ENCODE measurements at places on chromosomes 4 and X. TPM values are rescaled to one million over a fixed set of nuclear protein-coding genes. Genes with fewer than 3 reads are reported as not detected.

GRCh38 chrX:72110876-72111708 is 20.6 kb downstream of the RTL5 start:
- peaks cover 4% of the 10 kb centered on the region for H3K27me3 ChIP-seq
- H3K4me1 ChIP-seq, result peaks cover 4% of the 10 kb centered on the region
- no peak overlapping the region for H3K27ac ChIP-seq
- no peak for DNase-seq

GRCh38 chr4:37634180-37634579 is 52.0 kb downstream of the RELL1 start:
- H3K27me3 ChIP-seq, result no peaks in the 10 kb centered on the region
- H3K36me3 ChIP-seq, result no peaks in the 10 kb centered on the region
- H3K4me1 ChIP-seq, result no peaks in the 10 kb centered on the region
- H3K27ac ChIP-seq, result no peak overlapping the region
- no peak overlapping the region for H3K4me3 ChIP-seq

DNA sequence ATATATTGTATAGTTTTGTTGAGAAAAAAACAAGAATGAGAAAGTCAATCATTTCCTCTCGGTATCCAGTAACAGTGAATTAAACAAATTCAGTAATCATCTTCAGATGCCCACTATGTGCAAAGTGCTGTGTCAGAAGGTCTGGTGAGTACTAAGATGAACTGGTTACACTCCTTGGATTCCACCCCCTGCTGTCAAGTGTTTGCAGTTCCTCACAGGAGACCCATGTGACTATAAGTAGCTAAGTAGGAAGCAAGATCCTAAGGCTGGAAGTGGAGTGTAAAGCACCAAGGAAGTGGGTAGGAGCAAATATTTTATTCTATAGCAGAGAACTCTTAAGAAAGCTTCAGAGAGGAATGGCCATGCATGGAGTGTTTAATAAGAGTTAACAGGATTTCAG is 73.6 kb downstream of the SNX25 start:
- no peak overlapping the region for H3K4me3 ChIP-seq
- peaks cover 7% of the 10 kb centered on the region for H3K4me1 ChIP-seq
- DNase-seq, result peak; percentile 42
- H3K36me3 ChIP-seq, result no peaks in the 10 kb centered on the region
- H3K27ac ChIP-seq, result no peak overlapping the region

GRCh38 chr4:48127231-48127630 is 6.8 kb downstream of the TXK start:
- peaks cover 14% of the 10 kb centered on the region for H3K4me1 ChIP-seq
- no peak overlapping the region for H3K27ac ChIP-seq
- H3K4me3 ChIP-seq, result no peak overlapping the region
- H3K27me3 ChIP-seq, result no peaks in the 10 kb centered on the region
- no peaks in the 10 kb centered on the region for H3K36me3 ChIP-seq
- DNase-seq, result peak; percentile 29

- DNase-seq, result no peak
- peaks cover 6% of the 10 kb centered on the region for H3K36me3 ChIP-seq
- no peaks in the 10 kb centered on the region for H3K27me3 ChIP-seq
- H3K4me1 ChIP-seq, result peaks cover 10% of the 10 kb centered on the region
- H3K27ac ChIP-seq, result no peak overlapping the region
Measured at GRCh38 chrX:47230136-47230868, 2.5 kb upstream of the USP11 start.

GRCh38 chrX:104295636-104296035 is 40.9 kb upstream of the ESX1 start:
- no peaks in the 10 kb centered on the region for H3K4me1 ChIP-seq
- no peak overlapping the region for H3K27ac ChIP-seq
- H3K36me3 ChIP-seq, result no peaks in the 10 kb centered on the region

DNA sequence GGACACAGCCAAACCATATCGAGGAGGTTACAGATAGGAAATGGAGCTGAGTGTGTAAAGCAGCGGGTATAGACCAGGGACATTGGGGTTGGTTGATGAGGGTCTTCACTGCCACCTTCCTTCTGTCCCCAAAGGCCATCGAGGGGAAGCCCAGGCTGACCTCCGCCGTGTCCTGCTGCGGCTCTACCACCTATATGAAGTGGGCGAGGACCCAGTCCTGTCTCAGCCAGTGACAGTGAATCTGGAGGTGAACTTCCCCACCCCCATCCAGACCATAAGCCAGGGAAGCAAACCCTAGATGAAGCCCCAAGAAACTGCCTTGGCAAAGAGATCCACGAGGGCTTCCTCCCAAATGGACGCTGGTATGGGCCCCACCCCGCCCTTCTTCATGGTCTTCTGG is 23.2 kb upstream of the MRFAP1 start:
- no peaks in the 10 kb centered on the region for H3K4me1 ChIP-seq
- DNase-seq, result no peak
- H3K27me3 ChIP-seq, result no peaks in the 10 kb centered on the region
- no peak overlapping the region for H3K27ac ChIP-seq
- H3K36me3 ChIP-seq, result no peaks in the 10 kb centered on the region

DNA sequence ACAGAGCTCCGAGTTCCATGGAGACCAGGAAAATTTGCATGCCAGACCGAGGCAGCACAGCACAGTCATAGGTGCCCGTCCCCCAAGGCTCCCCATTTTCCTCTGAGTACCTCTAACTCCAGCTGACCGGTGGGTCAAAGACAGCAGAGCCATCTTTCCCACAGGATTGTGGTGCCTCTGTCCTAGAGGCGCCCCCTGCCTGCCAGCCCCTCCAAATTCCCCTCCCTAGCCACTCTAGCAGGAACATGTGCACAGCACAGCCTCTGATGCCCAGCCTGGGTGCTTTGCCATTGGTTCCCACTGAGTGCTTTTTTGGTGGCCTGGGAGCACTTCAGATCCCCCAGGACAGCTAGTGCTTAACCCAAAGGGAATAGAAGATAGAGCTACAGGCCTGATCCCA is 368.5 kb upstream of the PABPC5 start:
- H3K4me3 ChIP-seq, result no peak overlapping the region
- no peak overlapping the region for H3K27ac ChIP-seq
- H3K36me3 ChIP-seq, result no peaks in the 10 kb centered on the region
- no peaks in the 10 kb centered on the region for H3K4me1 ChIP-seq
- H3K27me3 ChIP-seq, result no peaks in the 10 kb centered on the region

DNA sequence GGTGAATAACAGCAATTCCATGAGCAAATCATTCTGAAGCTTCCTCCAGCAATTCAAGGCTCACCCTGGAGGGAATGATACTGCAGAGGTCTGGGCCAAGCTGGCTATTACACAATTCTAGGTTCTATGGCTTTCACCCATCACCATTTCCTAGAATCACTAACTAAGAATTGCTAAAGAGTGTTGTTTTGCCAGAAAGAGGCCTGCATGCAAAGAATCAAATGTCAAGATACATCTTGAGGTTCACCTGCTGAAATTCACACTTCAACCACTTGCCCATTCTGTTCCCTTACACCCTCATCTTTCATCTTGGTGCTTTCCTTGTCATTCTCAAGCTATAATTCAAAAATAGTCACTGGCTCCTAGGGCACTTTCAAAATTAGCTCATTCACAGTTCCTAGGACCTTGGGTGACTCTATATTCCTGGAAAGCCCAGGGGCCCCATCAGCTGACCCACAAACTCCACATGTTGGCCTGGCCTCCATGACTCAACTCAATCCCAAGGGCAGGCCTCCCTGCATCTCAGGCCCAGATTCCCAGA is 7.0 kb downstream of the APBB2 start:
- peaks cover 6% of the 10 kb centered on the region for H3K4me1 ChIP-seq
- no peaks in the 10 kb centered on the region for H3K36me3 ChIP-seq
- peaks cover 3% of the 10 kb centered on the region for H3K27me3 ChIP-seq
- H3K27ac ChIP-seq, result no peak overlapping the region
- no peak overlapping the region for H3K4me3 ChIP-seq

- H3K36me3 ChIP-seq, result no peaks in the 10 kb centered on the region
- H3K27me3 ChIP-seq, result no peaks in the 10 kb centered on the region
- peaks cover 5% of the 10 kb centered on the region for H3K4me1 ChIP-seq
- H3K27ac ChIP-seq, result no peak overlapping the region
- H3K4me3 ChIP-seq, result no peak overlapping the region
Measured at GRCh38 chrX:45449982-45450381, 249.3 kb upstream of the DIPK2B start.

- no peaks in the 10 kb centered on the region for H3K27me3 ChIP-seq
- H3K27ac ChIP-seq, result no peak overlapping the region
- H3K36me3 ChIP-seq, result no peaks in the 10 kb centered on the region
- H3K4me3 ChIP-seq, result no peak overlapping the region
- no peak for DNase-seq
Measured at GRCh38 chr4:33998291-33998690, 2246.0 kb downstream of the ARAP2 start.

- no peaks in the 10 kb centered on the region for H3K4me1 ChIP-seq
- H3K36me3 ChIP-seq, result no peaks in the 10 kb centered on the region
- no peak for DNase-seq
- no peak overlapping the region for H3K27ac ChIP-seq
Measured at GRCh38 chr4:83022724-83023450, 12.1 kb upstream of the COPS4 start.

- no peak overlapping the region for H3K4me3 ChIP-seq
- H3K27ac ChIP-seq, result no peak overlapping the region
- H3K27me3 ChIP-seq, result no peaks in the 10 kb centered on the region
- no peaks in the 10 kb centered on the region for H3K36me3 ChIP-seq
Measured at GRCh38 chr4:1244081-1244977, 4.6 kb downstream of the CTBP1 start.

- no peak overlapping the region for H3K4me3 ChIP-seq
- H3K4me1 ChIP-seq, result peaks cover 21% of the 10 kb centered on the region
- DNase-seq, result no peak
- no peak overlapping the region for H3K27ac ChIP-seq
- no peaks in the 10 kb centered on the region for H3K27me3 ChIP-seq
Measured at GRCh38 chr4:13478131-13478530, 6.0 kb downstream of the RAB28 start.

DNA sequence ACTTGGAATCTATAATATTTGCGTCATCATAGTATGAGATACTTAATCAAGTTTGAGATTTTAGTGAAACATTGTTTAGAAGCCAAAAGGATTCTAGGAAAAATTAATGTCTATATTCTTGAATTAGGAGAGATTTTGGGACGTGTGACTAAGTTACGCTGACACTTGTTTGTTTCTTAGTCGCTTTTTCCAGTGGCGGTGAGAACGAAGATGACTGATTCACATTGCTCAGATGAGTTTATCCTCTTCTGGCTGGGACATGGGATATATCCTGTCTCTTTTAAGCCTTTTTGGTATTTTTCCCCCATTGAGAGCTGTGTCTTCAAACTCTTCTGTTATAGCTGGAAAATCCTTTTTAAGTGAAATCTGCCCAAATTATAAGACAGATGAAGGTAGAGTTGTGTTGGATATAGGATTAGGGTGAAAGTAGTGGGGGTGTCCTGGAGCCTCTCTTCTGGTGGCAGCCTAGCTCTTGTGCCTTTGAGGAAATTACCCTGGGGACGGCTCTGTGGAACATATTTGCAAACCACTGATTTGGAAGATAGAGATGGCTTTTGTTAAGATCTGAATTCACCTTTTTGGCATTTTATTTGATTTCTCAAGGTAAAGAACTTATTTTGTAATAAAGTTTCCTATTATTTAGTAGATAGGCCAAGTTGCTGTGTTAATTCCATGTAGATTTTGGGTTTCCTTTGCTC is 49.7 kb downstream of the HTT start:
- no peak overlapping the region for H3K4me3 ChIP-seq
- no peak for DNase-seq
- H3K27me3 ChIP-seq, result no peaks in the 10 kb centered on the region
- no peak overlapping the region for H3K27ac ChIP-seq
- H3K4me1 ChIP-seq, result no peaks in the 10 kb centered on the region

- no peaks in the 10 kb centered on the region for H3K36me3 ChIP-seq
- H3K27me3 ChIP-seq, result no peaks in the 10 kb centered on the region
- peak; percentile 86 for DNase-seq
- no peak overlapping the region for H3K4me3 ChIP-seq
- H3K4me1 ChIP-seq, result no peaks in the 10 kb centered on the region
Measured at GRCh38 chr4:40897557-40898203, 147.9 kb downstream of the NSUN7 start.

- no peak overlapping the region for H3K4me3 ChIP-seq
- peak; percentile 16 for DNase-seq
- no peaks in the 10 kb centered on the region for H3K27me3 ChIP-seq
Measured at GRCh38 chr4:46274717-46275116, 115.2 kb downstream of the GABRA2 start.

GRCh38 chr4:67470871-67471270 is 74.4 kb downstream of the CENPC start:
- no peaks in the 10 kb centered on the region for H3K4me1 ChIP-seq
- H3K27me3 ChIP-seq, result no peaks in the 10 kb centered on the region
- no peaks in the 10 kb centered on the region for H3K36me3 ChIP-seq
- H3K4me3 ChIP-seq, result no peak overlapping the region
- no peak overlapping the region for H3K27ac ChIP-seq

- H3K27me3 ChIP-seq, result no peaks in the 10 kb centered on the region
- no peaks in the 10 kb centered on the region for H3K36me3 ChIP-seq
- DNase-seq, result no peak
Measured at GRCh38 chr4:15254236-15254880, 173.5 kb upstream of the C1QTNF7 start.

DNA sequence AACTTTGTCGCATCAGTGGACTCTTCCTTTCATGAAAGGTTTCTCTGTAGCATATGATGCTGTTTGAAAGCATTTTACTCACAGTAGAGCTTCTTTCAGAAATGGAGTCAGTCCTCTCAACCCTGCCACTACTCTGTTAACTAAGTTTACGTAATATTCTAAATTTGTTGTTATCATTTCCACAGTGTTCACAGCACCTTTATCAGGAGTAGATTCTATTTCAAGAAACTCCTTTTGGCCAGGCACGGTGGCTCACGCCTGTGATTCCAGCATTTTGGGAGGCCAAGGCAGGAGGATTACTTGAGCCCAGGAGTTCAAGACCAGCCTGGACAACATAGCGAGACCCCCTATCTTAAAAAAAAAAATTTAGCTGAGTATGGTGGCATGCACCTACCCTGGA is 90.0 kb downstream of the KDM6A start:
- no peak overlapping the region for H3K4me3 ChIP-seq
- H3K27ac ChIP-seq, result no peak overlapping the region
- no peak for DNase-seq
- no peaks in the 10 kb centered on the region for H3K36me3 ChIP-seq
- H3K4me1 ChIP-seq, result peaks cover 28% of the 10 kb centered on the region

- no peaks in the 10 kb centered on the region for H3K36me3 ChIP-seq
- no peak overlapping the region for H3K27ac ChIP-seq
- no peak for DNase-seq
Measured at GRCh38 chr4:38769441-38769840, 13.3 kb downstream of the TLR10 start.

GRCh38 chr4:5157791-5158770 is 106.8 kb downstream of the STK32B start:
- no peaks in the 10 kb centered on the region for H3K27me3 ChIP-seq
- no peaks in the 10 kb centered on the region for H3K36me3 ChIP-seq
- H3K27ac ChIP-seq, result no peak overlapping the region
- DNase-seq, result peak; percentile 23
- peaks cover 8% of the 10 kb centered on the region for H3K4me1 ChIP-seq

The CXCL6 gene
- total RNA-seq, result 1.5 TPM

The MORC4 gene
- total RNA-seq, result 7.6 TPM

The MEPE gene
- total RNA-seq, result not detected

The CFP gene
- 0.06 TPM for total RNA-seq

The RHOH gene
- 11.2 TPM for total RNA-seq

The CSAG2 gene
- total RNA-seq, result not detected

The BMPR1B gene
- 1.4 TPM for total RNA-seq

The MFSD8 gene
- 31.7 TPM for total RNA-seq

The CD40LG gene
- total RNA-seq, result not detected
